BE2C (cell line): ENCODE measurements at places on chromosomes 12 and 14.

DNA sequence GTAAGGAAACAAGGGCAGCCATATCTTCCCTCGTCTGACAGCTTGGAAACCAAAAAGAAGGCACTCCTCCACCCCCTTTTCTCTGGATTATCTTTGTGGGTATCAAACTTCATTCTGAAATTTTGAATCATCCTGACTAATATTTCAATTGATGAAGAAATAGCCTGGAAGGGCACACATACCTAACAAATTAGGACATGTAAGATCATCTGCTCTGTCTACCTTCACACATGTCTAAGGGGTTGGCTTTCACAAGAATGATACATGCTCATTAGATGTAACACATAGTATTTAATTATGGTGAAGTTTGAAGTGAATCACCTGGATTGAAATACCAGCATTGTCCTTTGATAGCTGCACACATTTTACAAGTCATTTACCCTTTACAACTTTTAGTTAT is 348.1 kb upstream of the RPL10L start:
- DNase-seq: no peak

DNA sequence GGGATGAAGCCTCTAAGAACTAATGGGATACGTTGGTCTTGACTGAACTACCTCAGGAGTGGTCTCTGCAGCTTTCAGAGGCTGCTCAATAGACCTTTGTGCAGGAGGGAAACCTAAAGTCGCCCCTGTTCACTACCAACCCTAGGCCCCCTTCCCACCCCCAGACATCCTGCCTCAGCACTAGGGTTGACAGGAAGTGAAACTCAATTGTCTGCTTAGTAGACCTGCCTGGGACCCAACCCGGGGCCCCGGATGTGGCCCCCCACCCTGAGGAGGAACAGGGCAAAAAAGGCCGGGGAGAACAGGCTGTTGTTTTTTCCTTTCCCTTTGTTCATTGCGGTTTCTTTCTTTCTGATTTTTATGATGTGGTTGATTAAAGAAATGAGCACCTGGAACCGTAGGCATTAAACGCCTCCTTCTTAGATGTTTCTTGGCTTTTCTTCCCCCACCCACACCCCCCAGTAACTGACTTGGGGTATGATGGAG is 1.6 kb upstream of the DGKA start:
- DNase-seq: no peak

GRCh38 chr12:3296409-3296701 is 194.6 kb upstream of the PRMT8 start:
- DNase-seq: no peak

- DNase-seq: no peak
These were observed 198.9 kb downstream of the ZFP36L1 start for GRCh38 chr14:68593806-68594536.

DNA sequence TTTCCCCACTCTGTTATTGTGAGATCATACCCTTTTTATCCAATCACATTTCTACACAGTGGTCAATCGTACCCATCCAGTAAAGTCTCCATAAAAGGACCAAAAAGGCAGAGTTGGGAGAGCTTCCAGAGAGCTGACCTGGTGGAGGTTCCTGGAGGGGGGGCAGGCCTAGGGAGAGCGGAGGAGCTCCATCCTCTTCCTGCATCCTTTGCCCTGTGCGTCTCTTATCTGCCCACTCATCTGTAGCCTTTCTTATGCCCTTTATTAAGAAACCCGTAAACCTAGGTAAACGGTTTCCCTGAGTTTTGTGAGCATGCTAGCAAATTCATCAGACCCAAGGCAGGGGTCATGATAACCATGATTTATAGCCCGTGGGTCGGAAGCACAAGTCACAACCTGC is 26.2 kb downstream of the EVL start:
- no peak for DNase-seq

DNA sequence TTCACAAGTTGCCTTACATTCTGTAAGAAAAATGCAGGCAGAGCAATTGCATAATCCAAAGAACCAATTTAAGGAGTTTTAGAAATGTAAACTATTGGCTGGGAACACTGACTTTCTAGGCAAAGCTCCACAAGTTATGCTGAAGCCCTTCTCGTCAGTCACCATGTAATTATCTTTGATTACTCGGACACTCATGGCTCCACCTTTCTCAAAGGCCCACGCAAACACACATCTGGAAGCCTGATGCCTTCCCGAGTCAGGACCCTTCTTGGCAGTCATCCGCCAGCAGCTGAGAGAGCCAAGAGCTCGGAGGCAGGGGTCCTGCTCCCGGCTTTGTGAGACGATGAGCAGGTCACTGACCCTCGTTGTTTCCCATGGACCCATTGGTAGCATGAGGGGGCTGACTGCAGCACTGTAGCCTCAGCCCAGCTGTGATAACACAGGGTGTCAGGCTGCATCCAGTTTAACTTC is 202.2 kb downstream of the TMEM132D start:
- no peak for DNase-seq

GRCh38 chr12:96365604-96366380 is 34.4 kb downstream of the CDK17 start:
- DNase-seq: no peak

GRCh38 chr12:9742661-9743060 is 9.8 kb upstream of the CLECL1 start:
- no peak for DNase-seq

- no peak for DNase-seq
These were observed 3.0 kb downstream of the LUM start for GRCh38 chr12:91108196-91108755.

DNA sequence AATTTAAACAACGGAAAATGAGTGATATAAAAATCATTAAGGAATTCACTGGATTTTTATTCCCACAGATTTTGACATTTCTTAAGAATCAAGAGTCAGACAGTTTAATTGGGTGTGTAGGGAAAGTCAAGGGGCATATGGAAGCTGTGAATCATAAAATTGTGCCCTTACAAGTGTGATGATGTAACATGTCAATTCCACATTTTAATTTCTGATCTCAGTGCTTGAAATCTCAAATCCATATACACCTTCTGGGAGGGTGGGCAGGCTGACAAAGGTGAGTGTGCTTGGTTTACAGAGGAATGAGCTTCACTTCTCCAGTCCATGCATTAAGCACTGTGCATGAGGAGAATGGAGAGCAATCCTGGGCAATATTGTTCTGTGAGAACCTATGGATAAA is 1.0 kb upstream of the KRT6A start:
- DNase-seq: no peak

- peak; percentile 48 for DNase-seq
These were observed 91.5 kb downstream of the APAF1 start for GRCh38 chr12:98736352-98737321.

GRCh38 chr14:61889914-61890351 is 127.7 kb downstream of the SNAPC1 start:
- DNase-seq: no peak

- peak; percentile 33 for DNase-seq
These were observed 160.9 kb downstream of the SPTSSA start for GRCh38 chr14:34300882-34301734.

DNA sequence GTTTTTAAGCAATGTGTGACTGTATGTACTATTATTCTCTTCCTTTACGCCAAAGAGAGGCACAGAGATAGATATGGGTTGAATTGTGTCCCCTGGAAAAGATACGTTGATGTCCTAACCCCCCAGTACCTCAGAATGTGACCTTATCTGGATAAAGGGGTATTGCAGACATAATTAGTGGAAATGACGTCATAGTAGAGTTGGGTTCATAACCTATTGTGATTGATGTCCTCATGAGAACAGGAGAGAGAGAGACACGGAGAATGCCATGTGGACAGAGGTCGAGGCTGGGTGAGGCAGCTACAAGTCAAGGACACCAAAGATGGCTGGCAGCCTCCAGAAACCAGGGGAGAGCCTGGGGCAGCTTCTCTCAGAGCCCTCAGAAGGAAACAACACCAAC is 376.3 kb downstream of the FUT8 start:
- DNase-seq: no peak

- DNase-seq: no peak
These were observed 36.6 kb downstream of the SERPINA3 start for GRCh38 chr14:94648801-94649200.

- no peak for DNase-seq
These were observed 3.2 kb downstream of the TDP1 start for GRCh38 chr14:89958966-89959365.

- DNase-seq: no peak
These were observed 279.8 kb downstream of the DUSP6 start for GRCh38 chr12:89072294-89073026.

DNA sequence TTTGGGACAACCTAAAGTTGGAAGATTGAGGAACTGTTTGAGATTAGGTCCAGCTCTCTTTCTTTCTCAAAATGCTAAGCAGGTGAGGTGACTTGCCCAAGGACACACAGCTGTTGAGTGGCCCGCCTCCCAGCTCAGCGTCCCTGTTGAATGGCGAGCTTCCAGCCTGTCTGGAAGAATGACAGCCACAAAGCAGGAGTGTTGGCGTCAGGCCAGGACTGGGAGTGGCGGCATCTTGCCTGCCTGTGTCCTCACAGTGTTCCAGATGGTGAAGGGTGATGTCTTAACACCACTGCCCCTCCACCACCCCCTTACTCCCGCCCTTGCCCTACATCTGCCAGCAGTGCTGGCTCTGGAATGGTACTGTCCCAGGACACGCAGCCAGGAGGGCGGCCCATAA is 4.4 kb upstream of the CEBPE start:
- peak; percentile 88 for DNase-seq

GRCh38 chr14:91149462-91149861 is 35.6 kb downstream of the DGLUCY start:
- no peak for DNase-seq

GRCh38 chr12:92987846-92988621 is 58.9 kb upstream of the EEA1 start:
- no peak for DNase-seq

GRCh38 chr12:400828-401227 is 616 bp upstream of the CCDC77 start:
- DNase-seq: no peak

GRCh38 chr12:50740307-50740706 is 23.6 kb upstream of the ATF1 start:
- DNase-seq: no peak

- no peak for DNase-seq
These were observed 28.2 kb upstream of the SNAPC1 start for GRCh38 chr14:61733972-61734371.

DNA sequence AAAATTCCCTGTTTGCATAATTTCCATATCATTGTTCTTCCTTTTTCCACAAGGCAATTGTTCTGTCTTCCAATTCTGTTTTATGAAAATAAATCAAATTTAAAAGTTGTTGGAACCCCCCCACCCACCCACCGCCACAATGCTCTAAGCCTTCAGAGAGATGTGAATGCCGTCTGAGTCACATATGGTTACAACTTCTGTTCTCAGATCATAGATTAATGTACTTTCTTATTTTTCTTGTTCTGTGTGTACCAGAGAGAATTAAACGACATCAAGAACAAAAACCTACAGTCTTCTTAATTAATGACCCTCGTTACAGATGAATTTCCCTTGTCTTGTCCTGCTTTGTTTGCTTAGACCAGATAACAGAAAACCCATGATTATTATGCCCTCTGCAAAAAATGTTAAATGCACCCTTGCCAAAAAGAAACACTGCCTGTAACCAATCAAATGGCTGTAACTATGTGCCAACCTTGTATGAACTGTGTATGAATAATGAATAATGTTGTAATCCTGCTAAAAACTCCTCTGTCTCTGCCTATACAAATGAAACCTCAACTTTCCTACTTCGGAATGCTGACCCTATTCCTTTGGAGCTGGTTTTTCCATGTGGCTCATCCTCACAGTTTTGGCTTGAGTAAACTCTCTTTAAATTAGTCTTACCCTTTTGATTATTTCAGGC is 14.0 kb downstream of the OR6S1 start:
- no peak for DNase-seq

DNA sequence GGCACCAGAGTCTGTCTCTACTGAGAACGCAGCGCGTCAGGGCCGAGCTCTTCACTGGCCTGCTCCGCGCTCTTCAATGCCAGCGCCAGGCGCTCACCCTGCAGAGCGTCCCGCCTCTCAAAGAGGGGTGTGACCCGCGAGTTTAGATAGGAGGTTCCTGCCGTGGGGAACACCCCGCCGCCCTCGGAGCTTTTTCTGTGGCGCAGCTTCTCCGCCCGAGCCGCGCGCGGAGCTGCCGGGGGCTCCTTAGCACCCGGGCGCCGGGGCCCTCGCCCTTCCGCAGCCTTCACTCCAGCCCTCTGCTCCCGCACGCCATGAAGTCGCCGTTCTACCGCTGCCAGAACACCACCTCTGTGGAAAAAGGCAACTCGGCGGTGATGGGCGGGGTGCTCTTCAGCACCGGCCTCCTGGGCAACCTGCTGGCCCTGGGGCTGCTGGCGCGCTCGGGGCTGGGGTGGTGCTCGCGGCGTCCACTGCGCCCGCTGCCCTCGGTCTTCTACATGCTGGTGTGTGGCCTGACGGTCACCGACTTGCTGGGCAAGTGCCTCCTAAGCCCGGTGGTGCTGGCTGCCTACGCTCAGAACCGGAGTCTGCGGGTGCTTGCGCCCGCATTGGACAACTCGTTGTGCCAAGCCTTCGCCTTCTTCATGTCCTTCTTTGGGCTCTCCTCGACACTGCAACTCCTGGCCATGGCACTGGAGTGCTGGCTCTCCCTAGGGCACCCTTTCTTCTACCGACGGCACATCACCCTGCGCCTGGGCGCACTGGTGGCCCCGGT is at the start of gene PTGDR:
PTGDR (plus strand) TSS at position 198 of the 778 bp plus-strand sequence; CDS start at position 315, 117 bp downstream.
- DNase-seq: no peak

DNA sequence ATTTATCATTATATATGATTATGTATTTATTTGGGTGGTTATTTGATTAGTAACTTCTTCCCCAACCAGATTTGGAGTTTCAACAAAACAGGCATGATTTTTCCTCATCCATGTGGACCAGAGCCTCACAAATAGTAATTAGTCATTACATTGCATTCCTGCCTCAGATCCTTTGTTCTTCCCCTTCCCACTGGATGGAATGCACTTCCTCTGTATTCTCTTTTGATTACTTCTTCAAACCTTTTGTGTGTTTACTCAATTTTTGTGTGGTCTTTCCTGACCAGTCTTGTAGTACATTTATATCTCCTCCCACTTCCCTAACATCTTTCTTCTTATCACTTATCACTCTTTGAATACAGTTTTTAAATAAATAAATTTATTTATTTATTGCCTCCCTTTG is 15.5 kb downstream of the SYT1 start:
- no peak for DNase-seq

- DNase-seq: no peak
These were observed 83.3 kb downstream of the PUS7L start for GRCh38 chr12:43675048-43675904.

GRCh38 chr12:57090490-57090889 is 1.6 kb downstream of the NAB2 start:
- no peak for DNase-seq

- DNase-seq: no peak
These were observed 1081.0 kb downstream of the TMTC2 start for GRCh38 chr12:83767723-83768122.

DNA sequence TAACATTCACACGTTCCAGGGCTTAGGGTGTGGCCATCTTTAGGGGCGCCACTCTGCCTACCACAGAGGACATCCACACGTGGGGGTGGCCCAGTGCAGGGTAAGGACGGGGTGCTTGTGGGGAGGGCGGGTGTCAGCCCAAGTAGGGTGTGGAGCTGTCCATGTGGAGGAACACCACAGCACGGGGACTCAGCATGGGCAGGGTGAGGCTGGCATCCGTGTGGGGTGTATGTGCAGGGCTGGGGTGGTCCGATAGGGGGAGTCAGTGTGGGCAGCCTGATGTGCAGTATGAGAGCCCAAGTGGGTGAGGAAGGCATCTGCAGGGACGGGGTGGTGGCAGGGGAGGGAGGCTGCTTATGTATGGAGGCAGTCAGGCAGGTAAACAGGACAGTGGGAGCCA is 17.7 kb downstream of the PSMC1 start:
- peak; percentile 22 for DNase-seq

- DNase-seq: no peak
These were observed 28.1 kb downstream of the BLTP3B start for GRCh38 chr12:100114574-100114973.
